Iris pigment epithelial cell (primary cell): ENCODE measurements at places on chromosomes 4 and X.

- DNase-seq: peak; percentile 83
These were observed 103.9 kb downstream of the PDS5A start for GRCh38 chr4:39873823-39874222.

- peak; percentile 23 for DNase-seq
These were observed 14.3 kb upstream of the PNPLA4 start for GRCh38 chrX:7941390-7942042.

DNA sequence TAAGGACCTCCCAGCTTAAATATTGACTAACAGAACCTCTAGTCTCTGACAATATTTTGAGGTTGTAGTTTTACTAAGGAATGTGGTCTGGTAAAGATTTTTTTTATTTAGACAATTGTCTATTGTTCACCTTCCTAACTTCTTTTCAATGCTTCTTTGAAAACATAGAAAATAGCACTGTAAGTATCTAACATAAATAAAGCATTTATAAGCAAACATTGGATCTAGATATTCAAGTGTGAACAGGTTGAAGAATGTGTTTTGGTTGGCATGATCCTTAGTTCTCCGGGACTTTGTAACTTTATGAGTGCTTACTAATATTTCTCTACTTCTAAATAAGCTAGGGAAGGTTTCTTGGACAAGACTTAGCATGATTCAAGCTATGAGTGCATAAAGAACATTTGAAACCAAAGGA lies 285.4 kb upstream of the ARSJ start:
- no peak for DNase-seq

GRCh38 chrX:120468479-120468824 lies 644 bp downstream of the LAMP2 start:
- no peak for DNase-seq

GRCh38 chr4:76309939-76310550 lies 3.5 kb downstream of the STBD1 start:
- no peak for DNase-seq

DNA sequence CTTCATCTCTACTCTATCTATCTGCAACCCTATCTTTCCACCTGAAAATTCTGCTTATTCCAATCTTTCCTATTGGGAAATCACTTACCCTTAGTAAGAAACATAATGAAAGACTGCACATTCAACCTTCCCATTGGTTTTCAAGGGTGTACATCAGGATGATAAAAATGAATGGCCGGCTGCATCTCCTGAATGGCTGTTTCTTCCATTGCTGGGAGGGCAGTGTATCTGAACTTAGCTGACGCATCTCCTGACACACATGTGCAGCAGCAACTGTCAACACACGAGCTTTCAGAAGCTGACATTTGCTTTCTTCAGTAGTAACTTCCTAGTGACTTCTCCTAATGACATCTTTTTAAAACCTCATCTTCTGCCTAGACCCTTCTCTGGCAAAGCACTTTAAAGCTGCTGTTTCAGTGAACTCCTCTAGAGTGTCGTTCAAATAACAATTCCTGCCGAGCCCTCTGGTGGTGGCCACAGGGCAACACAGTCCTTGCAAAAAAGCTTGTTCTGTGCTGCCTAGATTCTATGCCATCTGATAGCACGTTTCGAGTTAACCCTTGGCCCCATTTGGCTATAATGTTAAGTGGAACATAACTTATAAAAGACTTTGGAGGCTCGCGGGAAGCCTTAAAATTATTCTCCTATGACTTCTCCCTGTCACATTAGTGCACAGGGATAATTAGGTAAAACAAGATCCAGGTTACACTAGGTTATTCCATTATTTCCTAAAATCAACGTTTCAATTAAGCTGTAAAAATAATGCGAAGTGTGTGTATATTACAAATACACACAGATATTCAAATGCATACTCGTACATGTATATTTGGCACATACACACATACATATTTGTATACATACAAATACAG lies 2340.7 kb downstream of the PCDH7 start:
- DNase-seq: peak; percentile 55

DNA sequence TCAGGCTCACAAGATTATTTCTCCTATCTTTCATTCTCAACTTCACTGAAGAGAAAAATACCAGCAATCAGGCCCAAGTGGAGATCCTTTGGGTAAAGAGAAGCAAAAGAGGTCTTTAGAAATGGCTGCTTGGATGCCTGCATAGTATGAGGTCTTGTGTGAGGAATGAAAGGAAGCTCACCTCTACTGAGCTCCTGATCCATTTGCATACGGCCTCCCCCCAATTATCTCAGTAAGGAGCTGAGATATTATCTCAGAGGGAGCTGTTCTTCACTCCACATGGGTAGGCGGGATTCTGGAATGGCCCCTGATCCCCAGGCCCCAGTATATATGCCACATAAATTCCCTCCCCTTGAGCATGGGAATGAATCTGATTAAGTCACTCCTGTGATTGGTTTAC lies 75.8 kb downstream of the EVC2 start:
- no peak for DNase-seq
